Stimulated activated CD4-positive, alpha-beta T cell treated with anti-CD3 and anti-CD28 coated beads, TNF-alpha, amount 100 ng/mL, for 4 hours (primary cell): ENCODE measurements at places on chromosomes 7 and 10.

DNA sequence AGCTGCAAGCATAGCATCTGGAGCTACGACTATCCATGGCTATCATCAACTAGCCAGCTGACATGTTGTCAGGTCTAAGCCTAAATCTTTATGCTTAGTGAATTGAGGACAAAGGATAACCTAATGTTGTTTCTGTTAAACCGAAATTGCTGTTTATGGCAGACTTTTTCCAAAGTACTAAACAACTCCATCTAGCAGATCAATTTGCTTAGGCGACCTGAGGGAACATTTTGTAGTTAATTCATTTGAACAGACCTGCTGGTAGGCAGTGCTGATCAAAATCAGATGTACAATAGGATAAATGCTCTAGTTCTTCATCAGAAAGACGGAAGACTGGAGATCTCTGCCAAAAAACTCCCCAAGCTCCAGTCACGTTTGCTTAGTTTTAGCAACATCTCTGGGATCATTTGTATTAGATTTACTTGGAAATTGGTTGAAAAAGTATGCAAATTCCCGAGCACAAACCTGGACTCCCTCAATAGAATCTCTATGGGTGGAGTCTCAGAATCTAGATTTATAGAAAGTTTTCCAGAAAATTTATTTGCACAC, 301.6 kb upstream of the NRP1 start:
- no peak for DNase-seq

- DNase-seq = no peak
Measured at GRCh38 chr7:69399401-69399800, 198.9 kb upstream of the AUTS2 start.

DNA sequence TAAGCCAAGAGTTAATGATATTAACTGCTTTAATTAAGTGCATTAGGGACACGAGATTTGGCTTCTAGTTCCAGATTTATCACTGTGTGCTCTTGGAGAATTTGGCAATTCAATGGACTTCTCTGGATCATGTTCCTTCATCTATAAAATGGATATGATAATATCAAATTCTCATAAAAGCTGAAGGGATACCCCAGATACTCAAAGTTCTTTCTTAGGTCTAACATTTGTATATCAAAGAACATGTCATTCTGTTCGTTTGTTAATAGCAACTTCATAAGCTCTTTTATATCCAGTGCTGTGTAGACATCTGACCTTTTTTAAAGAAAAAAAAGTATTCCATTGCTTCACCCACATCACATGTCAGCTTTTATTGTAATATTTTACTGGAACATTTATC, 54.6 kb upstream of the HDAC9 start:
- DNase-seq = no peak

- no peak for DNase-seq
Measured at GRCh38 chr10:59976909-59977308, 70.6 kb upstream of the CCDC6 start.
